ENCODE measurements at places on chromosomes 7 and 10. TPM values are rescaled to one million over a fixed set of nuclear protein-coding genes. Genes with fewer than 3 reads are reported as not detected.

The FAM204A gene
- total RNA-seq: 42.5 TPM

The TDRD1 gene
- total RNA-seq: not detected

The CPED1 gene
- total RNA-seq: 0.13 TPM

The TFPI2 gene
- total RNA-seq: 4.4 TPM

The ECD gene
- total RNA-seq: 41.6 TPM

The JAKMIP3 gene
- 0.50 TPM for total RNA-seq

The SAP25 gene
- 5.1 TPM for total RNA-seq

The LMOD2 gene
- not detected for total RNA-seq

The IL15RA gene
- 0.31 TPM for total RNA-seq

The AUTS2 gene
- total RNA-seq: 256 TPM

The CTAGE15 gene
- total RNA-seq: 1.7 TPM

DNA sequence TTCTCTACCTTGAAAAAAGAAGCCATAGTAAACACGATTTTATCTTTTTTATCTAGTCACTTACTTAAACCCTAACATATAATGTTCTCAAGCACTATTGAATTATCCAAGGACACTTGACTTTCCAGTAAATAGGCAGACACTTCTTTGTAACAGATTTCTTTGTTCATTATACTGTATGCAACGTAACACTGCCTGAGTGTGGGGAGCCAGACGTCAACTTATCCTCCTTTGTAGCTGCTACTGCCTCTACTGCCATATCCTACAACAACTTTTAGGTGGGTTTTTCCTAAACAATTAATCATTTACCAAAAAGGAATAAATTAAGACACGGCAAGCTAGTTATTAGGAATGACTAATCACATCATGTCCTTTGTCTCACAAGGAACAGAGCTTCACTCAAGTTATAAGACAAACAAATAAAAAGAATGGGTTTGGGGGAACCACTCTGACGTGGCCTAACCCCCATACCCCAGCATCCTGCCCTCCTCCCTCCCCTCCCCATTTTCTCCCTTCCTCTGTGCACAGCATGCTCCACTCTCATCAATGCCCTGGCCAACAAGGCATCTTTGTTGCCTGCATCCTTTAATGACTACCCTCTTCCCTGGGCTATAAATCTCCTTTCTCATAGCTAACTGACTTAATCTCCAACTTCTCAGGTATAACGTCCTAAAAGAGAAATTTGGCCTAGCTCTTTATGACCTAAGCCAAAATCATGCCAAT, 43.3 kb downstream of the DOCK4 start:
- H3K27me3 ChIP-seq: no peaks in the 10 kb centered on the region
- peaks cover 13% of the 10 kb centered on the region for H3K4me1 ChIP-seq
- no peak overlapping the region for H3K27ac ChIP-seq
- no peaks in the 10 kb centered on the region for H3K36me3 ChIP-seq
- no peak for DNase-seq
- peak overlapping the region; percentile 62 for H3K4me3 ChIP-seq

GRCh38 chr7:12741951-12742575, 54.6 kb downstream of the ARL4A start:
- no peak overlapping the region for H3K4me3 ChIP-seq
- no peaks in the 10 kb centered on the region for H3K36me3 ChIP-seq
- no peaks in the 10 kb centered on the region for H3K4me1 ChIP-seq
- H3K27ac ChIP-seq: no peak overlapping the region
- H3K27me3 ChIP-seq: no peaks in the 10 kb centered on the region

- DNase-seq: no peak
- no peaks in the 10 kb centered on the region for H3K4me1 ChIP-seq
- no peak overlapping the region for H3K4me3 ChIP-seq
- no peaks in the 10 kb centered on the region for H3K36me3 ChIP-seq
Measured at GRCh38 chr10:49300140-49300974, 1.4 kb downstream of the C10orf71 start.

- peaks cover 14% of the 10 kb centered on the region for H3K4me1 ChIP-seq
- H3K4me3 ChIP-seq: no peak overlapping the region
- no peaks in the 10 kb centered on the region for H3K27me3 ChIP-seq
- H3K27ac ChIP-seq: no peak overlapping the region
Measured at GRCh38 chr7:127813991-127814541, 162.1 kb downstream of the SND1 start.

- H3K36me3 ChIP-seq: no peaks in the 10 kb centered on the region
- H3K27ac ChIP-seq: no peak overlapping the region
- DNase-seq: no peak
- H3K4me3 ChIP-seq: no peak overlapping the region
- H3K4me1 ChIP-seq: no peaks in the 10 kb centered on the region
Measured at GRCh38 chr7:107838816-107839565, 36.0 kb upstream of the SLC26A3 start.

- H3K36me3 ChIP-seq: no peaks in the 10 kb centered on the region
- no peak overlapping the region for H3K4me3 ChIP-seq
- DNase-seq: no peak
Measured at GRCh38 chr10:130812381-130813148, 499.0 kb downstream of the TCERG1L start.

GRCh38 chr7:82805527-82805960, 357.1 kb downstream of the PCLO start:
- no peaks in the 10 kb centered on the region for H3K27me3 ChIP-seq
- H3K4me3 ChIP-seq: no peak overlapping the region
- H3K27ac ChIP-seq: no peak overlapping the region
- peaks cover 2% of the 10 kb centered on the region for H3K4me1 ChIP-seq
- no peak for DNase-seq

GRCh38 chr7:140062118-140062527, 628 bp downstream of the PARP12 start:
- no peaks in the 10 kb centered on the region for H3K4me1 ChIP-seq
- H3K27ac ChIP-seq: no peak overlapping the region
- H3K4me3 ChIP-seq: peak overlapping the region; percentile 78
- peaks cover 4% of the 10 kb centered on the region for H3K36me3 ChIP-seq

DNA sequence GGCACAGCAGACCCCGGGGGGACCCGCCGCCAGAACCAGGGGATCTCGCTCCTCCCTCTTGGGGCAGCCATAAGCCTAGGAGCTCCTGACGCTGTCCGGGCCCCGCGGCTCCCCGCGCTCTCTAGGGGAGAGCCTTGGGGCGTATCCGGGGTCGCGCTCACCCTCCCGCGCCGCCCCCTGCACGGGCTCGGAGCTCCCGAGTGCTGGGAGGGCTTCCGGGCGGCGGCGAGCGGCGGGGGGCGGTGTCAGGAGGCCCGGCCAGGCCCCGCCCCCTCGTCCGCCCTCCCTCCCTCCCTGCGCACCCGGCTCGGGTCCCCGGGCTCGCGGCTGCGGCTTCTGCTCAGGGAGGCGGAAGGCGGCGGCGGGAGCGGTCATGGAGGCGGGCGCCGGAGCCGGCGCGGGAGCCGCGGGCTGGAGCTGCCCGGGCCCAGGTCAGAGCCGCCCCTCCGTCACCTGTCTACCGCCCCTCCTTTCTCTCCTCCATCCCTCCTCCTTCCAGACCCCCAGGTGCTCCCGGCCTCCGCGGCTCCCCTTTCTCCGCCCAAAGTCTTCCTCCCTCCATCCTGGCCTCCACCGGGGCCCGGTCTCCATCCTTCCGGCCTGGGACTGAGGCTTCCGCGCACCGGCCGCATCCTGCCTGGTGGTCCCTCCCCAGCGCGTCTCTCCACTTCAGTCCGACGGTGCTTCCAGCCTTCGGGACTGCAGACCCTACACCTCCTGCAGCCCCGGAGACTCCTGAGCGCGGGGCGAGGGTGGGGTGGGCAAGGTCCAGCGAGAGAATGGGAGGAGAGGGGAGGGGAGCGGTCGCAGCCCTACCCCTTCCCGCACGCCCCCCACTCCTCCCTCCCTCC, at the start of gene CCDC136:
CCDC136 (plus strand) TSS at position 848 of the 851 bp plus-strand sequence. CDS start 444 bp downstream, outside the sequence.
- peak; percentile 79 for DNase-seq
- H3K27me3 ChIP-seq: no peaks in the 10 kb centered on the region
- H3K36me3 ChIP-seq: peaks cover 13% of the 10 kb centered on the region
- no peak within 1 kb of the TSS for H3K27ac ChIP-seq
- peak within 1 kb of the TSS; percentile 92 for H3K4me3 ChIP-seq

GRCh38 chr7:76380623-76380966, 21.8 kb upstream of the YWHAG start:
- H3K36me3 ChIP-seq: no peaks in the 10 kb centered on the region
- no peak overlapping the region for H3K27ac ChIP-seq
- no peak for DNase-seq
- H3K27me3 ChIP-seq: no peaks in the 10 kb centered on the region
- H3K4me3 ChIP-seq: peak overlapping the region; percentile 72
- H3K4me1 ChIP-seq: no peaks in the 10 kb centered on the region

DNA sequence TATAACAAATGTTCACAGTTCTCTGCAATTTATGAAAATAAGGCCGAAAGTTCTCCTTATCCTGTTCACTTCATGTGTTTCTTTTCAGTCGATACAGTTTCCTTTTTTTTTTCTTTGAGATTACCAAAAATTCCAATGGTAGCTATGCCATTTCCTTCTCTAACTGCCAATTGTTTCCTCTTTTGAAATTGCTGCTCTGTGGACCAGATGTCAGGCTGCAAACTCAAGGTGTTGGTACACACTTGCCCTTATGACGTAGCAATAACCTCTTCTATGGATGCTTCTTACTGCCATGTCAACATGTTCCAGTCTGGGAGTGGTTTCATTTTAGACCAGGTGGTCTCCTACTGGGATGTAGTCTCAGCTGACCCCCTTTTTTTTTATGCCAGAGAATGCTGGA, 52.9 kb downstream of the CASD1 start:
- no peak for DNase-seq
- no peak overlapping the region for H3K27ac ChIP-seq
- H3K4me1 ChIP-seq: no peaks in the 10 kb centered on the region
- no peaks in the 10 kb centered on the region for H3K27me3 ChIP-seq

GRCh38 chr10:120948889-120949608, 97.9 kb downstream of the WDR11 start:
- no peaks in the 10 kb centered on the region for H3K4me1 ChIP-seq
- H3K4me3 ChIP-seq: peak overlapping the region; percentile 55
- H3K27me3 ChIP-seq: peaks cover 10% of the 10 kb centered on the region
- no peak overlapping the region for H3K27ac ChIP-seq
- DNase-seq: peak; percentile 75
- peaks cover 8% of the 10 kb centered on the region for H3K36me3 ChIP-seq

DNA sequence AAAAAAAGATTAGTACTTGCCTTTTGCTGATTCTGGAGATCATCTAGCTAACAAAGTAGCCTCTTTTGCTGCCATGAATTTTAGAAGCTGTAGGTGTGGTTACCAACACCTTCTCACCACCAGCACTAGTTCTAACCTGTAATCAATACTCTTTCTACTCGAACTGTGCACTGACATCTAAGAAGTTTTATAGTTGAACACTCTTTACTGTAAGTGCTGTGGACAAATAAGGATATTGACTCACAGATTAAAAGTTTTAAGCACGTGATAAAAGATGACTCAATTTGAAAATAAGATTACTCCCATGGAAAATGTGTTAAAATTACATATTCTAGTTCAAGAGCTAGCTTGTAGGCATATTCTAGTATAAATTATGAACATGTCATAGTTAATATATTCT, 89.9 kb downstream of the REEP3 start:
- no peak overlapping the region for H3K4me3 ChIP-seq
- peaks cover 7% of the 10 kb centered on the region for H3K36me3 ChIP-seq
- no peak overlapping the region for H3K27ac ChIP-seq

DNA sequence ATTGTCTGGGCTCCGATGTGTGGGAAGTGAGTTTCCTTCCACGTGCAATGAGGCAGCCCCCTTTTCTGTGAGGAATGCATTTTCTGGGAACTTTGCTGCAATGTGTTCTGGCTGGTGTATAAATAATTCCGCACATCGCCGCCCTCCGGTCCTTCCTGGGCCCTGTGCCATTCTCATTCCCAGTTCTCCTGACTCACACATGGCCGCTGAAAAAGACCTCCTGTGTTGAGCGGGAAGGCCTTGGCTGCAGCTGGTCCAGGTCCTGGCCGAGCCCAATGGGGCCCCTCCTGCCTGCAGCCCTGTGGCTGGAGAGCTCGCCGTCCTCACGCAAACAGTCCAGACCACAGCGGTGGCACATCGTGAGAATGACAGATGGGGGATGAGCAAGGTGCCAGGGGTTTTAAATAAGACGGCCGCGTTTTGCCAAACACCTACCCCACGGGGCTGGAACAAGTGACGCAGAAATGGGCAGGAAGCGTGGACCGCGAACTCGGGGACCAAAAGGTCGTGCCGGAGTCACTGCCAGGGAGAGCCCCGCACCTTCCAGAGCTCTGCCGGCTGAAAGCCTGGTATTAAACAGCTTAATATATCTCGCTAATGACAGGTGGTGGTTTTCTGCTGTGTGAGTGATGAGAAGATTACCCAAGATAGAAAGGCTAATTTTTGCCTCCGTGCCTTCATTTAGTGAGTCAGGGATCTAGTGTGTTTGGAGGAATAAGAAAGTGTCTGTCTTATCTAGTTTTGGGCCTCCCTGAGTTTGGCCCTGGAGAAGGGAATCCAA, 37.0 kb downstream of the FAM20C start:
- H3K27me3 ChIP-seq: no peaks in the 10 kb centered on the region
- DNase-seq: no peak
- no peak overlapping the region for H3K27ac ChIP-seq
- H3K4me3 ChIP-seq: no peak overlapping the region
- H3K36me3 ChIP-seq: peaks cover 9% of the 10 kb centered on the region
- H3K4me1 ChIP-seq: no peaks in the 10 kb centered on the region

- no peaks in the 10 kb centered on the region for H3K27me3 ChIP-seq
- no peaks in the 10 kb centered on the region for H3K4me1 ChIP-seq
- H3K4me3 ChIP-seq: no peak overlapping the region
- H3K27ac ChIP-seq: no peak overlapping the region
- H3K36me3 ChIP-seq: 0 out of 2 replicates have a peak, but pooled peaks cover 6% of the 10 kb centered on the region
- no peak for DNase-seq
Measured at GRCh38 chr7:107560898-107561516, 2.7 kb downstream of the COG5 start.

Data from H9 (cell line).